ENCODE measurements at places on chromosomes 2 and 18.

GRCh38 chr2:80529466-80530165, 225.1 kb upstream of the LRRTM1 start:
- no peak for DNase-seq

- peak; percentile 4 for DNase-seq
These were observed 98.8 kb upstream of the MMADHC start for GRCh38 chr2:149686136-149687051.

DNA sequence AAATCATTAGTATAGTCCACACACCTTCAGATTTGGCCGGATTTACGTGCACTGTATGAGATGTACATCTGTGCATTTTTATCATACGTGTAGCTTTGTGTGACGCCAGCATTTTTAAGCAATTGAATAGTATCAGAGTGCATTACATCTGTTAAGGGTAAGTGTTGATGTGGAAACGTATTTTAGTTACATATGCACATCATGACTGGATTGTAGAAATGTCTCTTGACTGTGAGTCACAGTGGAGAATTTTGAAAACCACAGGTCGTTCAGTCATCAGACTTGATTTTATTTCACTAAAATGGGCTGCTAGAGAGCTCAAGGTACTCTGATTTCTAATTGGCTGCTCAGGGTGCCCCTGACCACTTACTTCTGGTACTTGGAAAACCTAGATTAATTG, 5.4 kb upstream of the GPBAR1 start:
- no peak for DNase-seq

DNA sequence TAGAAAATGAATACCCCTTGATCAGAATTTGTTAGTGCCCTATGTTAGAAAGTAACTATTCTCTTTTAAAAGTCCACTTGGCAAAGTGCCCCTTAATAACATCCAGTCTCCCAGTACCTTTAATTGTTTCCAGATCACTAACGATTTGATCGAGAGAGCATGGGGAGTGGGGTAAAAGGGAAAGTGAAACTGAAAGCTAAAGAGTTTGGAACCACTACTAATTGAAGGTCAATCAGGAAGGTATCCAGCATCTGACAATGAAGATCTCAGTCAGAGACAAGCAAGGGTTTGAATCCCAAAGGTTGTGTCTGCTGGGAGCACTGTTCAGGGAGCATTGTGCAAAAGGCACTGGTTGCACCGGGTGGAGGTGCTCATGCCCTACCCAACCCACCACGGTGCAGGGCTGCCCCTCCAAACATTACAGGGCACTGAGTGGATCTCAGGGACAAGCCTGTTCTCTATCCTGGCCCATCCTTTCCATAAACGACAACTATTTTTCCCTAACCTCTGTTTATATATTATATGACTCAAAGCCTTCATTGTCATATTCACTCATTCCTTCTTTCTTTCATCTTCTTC, 14.6 kb upstream of the RIT2 start:
- no peak for DNase-seq

- DNase-seq = no peak
These were observed 9.8 kb upstream of the IL36A start for GRCh38 chr2:112995346-112995920.

DNA sequence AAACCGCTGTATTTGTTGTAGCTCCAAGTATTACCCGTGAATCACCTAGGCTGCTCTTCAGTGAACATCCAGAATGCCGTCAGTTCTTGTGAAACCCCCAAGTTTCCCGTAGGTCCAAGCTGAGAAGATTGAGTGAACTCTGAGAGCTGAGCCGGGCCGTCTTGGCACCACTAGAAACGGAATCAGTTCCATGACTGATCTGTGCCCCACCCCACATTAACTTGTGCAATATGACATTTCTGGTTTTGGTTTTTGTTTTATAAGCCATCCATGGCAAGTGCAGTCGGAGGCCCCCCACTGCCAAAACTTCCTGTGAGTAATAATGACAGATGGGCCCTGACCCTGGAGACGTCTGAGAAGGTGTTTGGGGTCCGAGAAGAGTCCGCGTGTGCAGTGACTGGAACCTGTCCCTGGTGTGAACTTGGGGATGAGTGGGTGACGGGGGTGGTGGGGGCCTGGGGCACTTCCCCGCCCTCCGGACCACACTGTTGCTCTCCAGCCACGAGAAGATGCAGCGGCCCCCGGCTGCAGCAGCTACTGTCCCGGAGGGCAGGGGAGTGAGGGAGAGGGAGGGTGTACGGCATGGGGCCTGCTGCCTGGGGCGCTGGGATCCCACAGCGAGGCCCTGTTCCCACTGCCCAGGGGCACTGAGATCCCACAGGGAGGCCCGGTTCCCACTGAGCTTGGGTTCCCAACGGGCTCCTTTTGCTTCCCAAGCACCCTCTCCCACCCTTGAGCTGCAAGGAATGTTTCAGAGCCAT, 26.5 kb downstream of the NFATC1 start:
- DNase-seq = no peak

DNA sequence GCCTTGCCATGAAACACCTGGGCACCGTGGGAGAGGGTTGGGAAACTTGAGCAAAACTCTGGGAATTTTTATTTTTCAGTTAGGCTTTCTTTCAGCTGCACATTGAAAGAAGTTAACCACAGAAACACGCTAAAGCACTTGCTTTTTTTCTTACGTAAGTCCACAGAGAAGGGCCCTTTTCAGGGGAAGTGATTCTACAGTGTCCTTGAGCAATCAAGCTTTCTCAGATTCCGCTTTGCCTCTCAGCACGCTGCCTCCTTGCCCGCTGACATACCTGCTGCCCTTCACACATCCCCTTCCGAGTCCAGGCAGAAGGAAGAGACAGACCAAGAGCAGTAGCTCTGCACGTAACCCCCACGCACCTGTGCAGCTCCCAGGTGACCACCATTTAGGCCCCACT, 135.5 kb upstream of the MYT1L start:
- DNase-seq = no peak

- DNase-seq = no peak
These were observed 135.7 kb downstream of the EVA1A start for GRCh38 chr2:75424936-75425619.

GRCh38 chr18:27860011-27860410, 316.9 kb downstream of the CDH2 start:
- no peak for DNase-seq

All from heart right ventricle (tissue), 16 donors.